ENCODE measurements at places on chromosomes 5 and 9.

- no peak for DNase-seq
Measured at GRCh38 chr9:28762167-28762566, 1188.9 kb upstream of the C9orf72 start.

- DNase-seq: no peak
Measured at GRCh38 chr5:26434688-26435087, 603.7 kb downstream of the CDH9 start.

DNA sequence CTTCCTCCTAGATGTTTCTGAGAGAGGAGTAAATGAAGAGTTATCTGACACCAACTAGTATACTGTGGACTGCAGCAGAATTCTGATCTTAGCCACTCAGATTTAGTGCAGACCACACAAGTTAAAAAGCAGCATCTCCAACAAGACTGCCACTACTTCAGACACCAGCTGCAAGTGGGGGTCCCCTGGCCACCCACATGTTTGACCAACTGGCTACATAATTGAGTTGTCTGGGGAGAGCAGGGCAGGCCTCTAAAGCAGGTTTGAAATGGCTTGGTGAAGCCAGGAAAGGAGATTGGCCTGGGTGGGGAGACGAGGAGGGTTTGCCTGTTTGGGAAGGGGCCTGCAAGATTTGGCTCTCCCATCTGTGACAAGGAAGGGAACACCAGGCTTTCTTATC is 40.5 kb upstream of the FAM81B start:
- DNase-seq: no peak

DNA sequence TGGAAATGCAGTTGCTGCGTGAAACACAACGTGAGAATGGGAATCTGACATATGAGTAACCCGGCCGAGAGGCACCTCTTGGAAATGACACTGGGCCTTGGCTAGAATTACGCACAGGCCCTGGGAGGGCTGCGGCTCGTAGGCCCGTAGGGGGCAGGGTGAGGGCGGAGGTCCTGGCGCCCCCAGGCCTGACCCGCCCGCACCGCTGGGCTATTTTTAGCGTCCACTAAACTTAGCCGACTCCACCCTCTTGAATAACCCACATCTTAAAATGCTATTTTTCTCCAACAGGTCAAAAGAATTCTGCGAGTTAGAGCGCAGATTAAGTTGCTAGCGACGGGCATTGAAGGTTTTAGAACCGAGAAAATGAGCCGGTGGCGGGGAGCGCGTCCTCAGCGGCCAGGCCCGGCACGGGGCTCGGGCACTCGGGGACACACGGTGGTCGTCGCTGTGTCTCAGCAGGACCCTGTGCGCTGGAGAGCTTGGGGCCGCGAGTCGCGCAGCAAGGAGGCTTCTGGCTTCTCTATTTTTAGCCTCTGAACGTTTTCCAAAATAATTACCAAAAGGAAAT is 168.5 kb downstream of the AUH start:
- DNase-seq: no peak

- no peak for DNase-seq
Measured at GRCh38 chr9:107650321-107650720, 160.8 kb upstream of the KLF4 start.

GRCh38 chr9:129811967-129812363 is 9.0 kb downstream of the TOR1B start:
- DNase-seq: no peak

- DNase-seq: no peak
Measured at GRCh38 chr9:123881604-123882003, 48.3 kb downstream of the DENND1A start.

GRCh38 chr5:45774528-45774927 is 78.3 kb upstream of the HCN1 start:
- DNase-seq: no peak

GRCh38 chr5:33726422-33727165 is 165.2 kb downstream of the ADAMTS12 start:
- no peak for DNase-seq

GRCh38 chr9:99272836-99273235 is 50.8 kb downstream of the SEC61B start:
- DNase-seq: no peak

GRCh38 chr9:19554529-19554928 is 145.7 kb downstream of the ACER2 start:
- no peak for DNase-seq

DNA sequence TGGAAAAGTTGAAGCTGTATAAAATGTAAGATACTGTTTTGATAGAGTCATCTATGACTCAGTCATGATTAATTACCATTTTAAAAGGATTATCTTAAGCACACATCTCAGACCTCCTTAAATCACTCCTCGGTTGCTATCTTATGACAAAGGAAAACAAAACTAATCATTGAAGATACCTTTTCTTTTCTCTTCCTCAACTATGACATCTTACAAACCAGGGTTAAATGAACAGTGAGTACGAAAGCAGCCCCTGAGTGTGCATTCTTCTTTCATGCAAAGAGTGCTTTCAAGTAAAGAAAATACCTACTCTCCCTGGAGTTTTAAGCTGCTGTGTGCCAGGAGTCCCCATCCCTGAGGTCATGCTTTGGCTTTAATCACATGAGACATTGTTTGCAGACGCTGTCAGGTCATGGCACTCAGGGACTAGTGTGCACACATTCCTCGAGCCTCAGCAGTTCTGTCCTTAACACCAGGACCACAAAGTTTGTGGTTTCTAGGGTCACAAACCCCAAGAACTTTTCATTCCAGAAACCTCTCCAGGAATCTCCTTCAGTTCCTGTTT is 86.7 kb upstream of the ICE1 start:
- no peak for DNase-seq

DNA sequence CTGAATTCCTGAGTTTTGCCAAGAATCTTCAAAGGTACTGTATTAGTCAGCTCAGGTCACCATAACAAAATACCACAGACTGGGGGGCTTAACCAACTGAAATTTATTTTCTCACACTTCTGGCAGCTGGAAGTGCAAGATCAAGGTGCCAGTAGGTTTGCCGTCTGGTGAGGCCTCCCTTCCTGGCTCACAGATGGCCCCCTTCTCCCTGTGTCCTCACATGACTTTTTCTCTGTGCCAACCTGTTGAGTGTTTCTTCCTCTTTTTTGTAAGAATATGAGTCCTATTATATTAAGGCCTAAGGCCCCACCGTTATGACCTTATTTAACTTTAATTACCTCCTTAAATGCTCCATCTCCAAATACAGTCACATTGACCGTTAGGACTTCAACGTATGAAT is 156.1 kb upstream of the KIF2A start:
- DNase-seq: no peak

- DNase-seq: no peak
Measured at GRCh38 chr5:157020511-157021222, 38.2 kb downstream of the HAVCR1 start.

- no peak for DNase-seq
Measured at GRCh38 chr9:128160603-128160987, 530 bp downstream of the BBLN start.

DNA sequence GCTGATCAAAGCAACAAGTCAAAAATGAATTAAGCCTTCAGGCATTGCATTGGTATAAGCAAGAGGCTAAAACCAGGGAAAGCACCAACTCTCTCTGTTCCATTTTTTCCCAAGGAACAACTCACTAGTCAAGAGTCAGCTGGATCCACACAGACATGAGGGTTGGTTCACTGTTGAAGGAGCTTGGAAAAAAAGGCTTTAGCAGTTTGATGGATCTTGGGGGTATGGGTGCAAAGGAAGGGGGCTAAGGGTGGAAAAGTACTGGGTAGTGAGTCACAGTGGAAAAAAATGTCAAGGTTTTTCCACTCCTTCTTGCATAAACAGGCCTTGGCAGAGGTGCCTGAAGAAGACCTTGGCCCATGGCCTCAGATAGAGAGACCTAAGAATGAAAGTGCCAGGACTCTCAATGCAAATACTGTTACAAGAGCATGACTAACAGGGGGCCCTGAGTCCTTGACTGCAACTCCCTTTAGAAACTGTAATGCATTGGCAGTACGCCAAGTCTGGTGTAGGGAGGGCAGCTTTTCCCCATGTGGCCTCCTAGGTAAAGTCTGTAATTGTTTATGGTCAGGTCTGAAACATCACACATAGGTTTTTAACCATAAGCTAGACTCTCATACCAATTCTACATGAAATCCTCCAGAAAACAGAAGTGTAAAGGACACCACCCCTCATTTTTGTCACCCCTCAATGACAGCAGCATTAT is 23.7 kb downstream of the ACTL7A start:
- DNase-seq: no peak

GRCh38 chr5:156892223-156892622 is 42.1 kb downstream of the PPP1R2B start:
- no peak for DNase-seq

DNA sequence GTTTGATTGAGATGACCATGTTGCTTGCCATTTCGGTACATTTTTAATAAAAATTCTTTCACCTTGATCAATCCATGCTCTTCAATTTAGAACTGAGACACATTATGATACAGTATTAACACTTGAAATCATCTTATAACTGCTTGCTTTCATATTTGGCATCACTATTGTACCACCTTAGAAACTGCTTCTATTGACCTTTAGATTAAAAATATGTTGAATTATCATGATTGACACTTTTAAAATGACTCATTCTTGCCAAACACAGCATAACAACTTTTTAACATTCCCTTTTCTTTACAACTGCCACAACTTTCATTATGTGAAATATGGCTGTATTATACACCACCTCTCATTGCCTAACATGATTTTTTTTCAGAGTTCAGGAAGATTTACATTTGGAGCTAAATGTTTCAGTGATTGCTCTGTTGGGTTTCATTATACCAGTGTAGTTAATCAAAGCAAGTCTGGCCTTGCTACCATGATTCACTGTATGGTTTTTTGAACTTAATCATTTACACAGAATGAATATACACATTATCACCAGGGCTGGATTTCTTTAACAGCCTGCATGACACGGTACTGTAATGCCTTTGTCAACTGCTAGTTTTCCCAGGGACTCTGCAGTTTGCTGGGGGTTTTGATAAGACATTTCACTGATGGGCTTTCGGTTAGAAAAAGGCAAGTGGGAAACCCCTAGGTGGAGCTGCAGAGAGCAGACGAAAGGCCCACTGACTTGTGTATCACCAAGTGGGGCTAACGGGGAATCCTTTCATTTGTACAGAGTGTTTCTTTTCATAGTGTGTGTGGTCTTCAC is 93.6 kb upstream of the TLE4 start:
- no peak for DNase-seq

DNA sequence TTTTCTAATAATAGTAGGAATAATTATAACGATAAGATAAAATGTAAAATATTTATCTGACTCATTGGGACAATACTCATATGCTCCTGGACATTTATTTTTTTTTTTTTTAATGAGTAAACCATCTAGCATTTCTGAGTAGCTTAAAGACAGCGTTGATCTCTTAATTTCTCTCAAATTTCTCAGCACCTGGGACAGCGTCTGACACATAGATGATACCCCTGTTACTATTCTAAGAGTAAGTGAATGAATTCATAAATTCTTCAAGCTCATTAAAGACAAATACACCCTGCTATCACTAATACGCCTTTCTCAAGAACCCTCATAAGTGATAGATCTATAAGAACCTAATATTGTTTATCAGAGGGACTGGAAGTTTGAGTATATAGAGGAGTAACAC is 12.0 kb upstream of the HTR4 start:
- no peak for DNase-seq

DNA sequence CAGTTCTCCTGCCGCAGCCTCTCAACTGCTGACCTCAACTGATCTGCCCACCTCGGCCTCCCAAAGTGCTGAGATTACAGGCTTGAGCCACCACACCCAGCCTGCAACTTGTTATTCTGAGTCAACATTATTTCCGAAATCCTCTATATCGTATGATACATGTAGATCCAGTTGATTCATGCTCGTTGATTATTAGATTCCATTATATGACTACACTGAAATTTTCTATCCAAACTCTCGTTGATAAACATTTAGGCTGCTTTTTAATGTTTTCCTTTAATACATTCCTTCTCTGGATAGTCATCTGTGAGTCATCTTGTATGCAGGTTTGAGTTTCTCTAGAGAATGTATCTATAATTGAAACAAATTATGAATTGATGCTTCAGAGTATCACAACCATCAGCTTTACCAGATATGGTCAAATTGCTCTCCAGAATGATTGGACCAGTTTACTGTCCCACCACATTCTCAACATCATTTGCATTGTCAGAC is 4.1 kb downstream of the CDK7 start:
- no peak for DNase-seq

DNA sequence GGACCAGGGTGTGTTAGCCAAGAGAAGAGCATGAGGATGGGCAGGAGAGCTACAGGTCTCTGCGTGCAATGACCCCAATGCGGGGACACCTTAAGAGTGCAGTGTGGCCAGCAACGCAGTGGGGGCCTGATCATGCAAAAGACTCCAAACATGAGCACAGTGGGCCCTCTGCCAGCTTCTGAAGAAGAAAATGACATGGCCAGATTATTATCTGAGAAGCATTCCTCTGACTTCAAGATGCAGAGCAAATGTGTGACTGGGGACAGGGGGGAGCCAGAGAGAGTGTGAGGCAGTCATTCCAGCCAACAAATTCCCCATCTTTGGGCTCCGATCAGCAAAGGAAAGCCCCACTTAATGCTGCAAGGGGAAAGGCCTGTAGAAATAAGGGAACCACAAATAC is 229.4 kb downstream of the CDK5RAP2 start:
- no peak for DNase-seq

DNA sequence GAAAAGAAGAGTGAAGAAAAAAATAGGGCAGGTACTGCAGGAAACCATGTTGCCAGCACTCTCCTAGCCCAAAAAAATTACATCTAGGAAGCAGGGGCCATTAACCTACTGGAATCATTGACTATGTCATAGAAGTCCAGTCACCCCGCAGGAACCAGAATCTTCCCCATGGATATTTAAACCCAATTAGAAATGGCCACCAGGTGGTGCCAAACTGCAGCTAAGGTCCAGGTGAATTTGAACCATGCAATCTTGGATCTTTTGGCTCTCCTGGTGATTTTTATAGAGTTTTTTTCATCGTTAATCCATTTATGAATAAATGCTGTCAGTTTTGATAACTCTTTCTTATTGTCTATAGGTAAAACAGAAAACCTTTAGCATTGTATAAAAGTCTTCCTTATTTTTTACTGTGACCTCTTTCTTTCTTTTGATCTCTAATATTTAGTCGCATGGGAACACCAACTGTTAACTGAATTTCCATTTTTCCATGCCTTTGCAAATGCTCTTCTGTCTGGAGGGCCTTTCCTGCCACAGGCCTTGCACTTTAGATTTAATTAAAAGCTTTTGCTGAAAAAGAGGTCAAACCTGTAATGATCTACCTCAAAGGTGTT is 147.5 kb upstream of the FGF10 start:
- no peak for DNase-seq

DNA sequence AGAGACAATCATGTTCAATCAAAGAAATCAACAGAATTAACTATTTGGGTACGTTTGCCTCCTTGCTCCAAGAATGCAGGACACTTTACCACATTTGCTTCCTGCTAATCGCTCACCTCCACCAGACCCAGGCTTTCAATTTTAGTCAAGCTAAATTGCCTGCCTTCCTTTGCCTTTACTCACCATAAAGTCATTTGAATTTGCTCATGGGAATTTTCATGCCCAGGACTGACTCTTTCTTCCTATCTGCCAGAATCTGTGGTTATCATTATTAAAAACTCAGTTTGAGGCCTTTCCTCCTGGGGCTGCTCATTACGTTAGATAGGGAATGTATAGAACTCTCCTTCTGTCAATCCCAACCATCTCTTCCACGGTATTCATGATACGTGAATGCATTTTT is 1935.3 kb upstream of the WWC1 start:
- DNase-seq: no peak

GRCh38 chr9:93596399-93596798 is 20.0 kb downstream of the PHF2 start:
- DNase-seq: no peak

GRCh38 chr9:133371261-133371711 is 4.6 kb downstream of the SURF4 start:
- no peak for DNase-seq

GRCh38 chr5:89064054-89064453 is 181.1 kb upstream of the MEF2C start:
- DNase-seq: no peak
